Lower lobe of right lung (tissue), 2 donors: ENCODE measurements at places on chromosomes 13 and 19. TPM values are rescaled to one million over a fixed set of nuclear protein-coding genes. Genes with fewer than 3 reads are reported as not detected.

ZNF699 gene
- 9.0 TPM for total RNA-seq

ZDHHC20 gene
- total RNA-seq, result 82.0 TPM

CYP2S1 gene
- 11.0 TPM for total RNA-seq

DNA sequence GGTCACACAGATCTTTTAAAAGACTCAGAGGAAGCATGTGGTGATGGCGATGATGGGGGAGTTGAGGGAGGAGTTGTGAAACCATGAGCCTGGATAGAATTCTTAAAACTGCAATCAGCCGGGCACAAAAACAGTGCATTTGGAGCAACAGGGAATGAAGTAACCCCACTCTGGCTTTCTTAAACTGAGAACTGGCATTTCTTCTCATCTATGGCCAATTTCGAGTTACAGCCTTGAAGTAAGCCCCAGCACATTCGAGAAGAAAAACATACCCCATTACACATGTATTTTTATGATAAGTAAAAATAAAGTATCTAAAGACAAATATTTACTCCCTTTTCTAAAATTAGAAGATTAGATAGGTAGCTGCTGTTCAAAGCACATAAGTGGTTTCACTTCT lies 70.1 kb downstream of the DCLK1 start:
- no peak for DNase-seq

- DNase-seq, result no peak
Observed at GRCh38 chr13:111664696-111665095, 344.3 kb downstream of the TEX29 start.

DNA sequence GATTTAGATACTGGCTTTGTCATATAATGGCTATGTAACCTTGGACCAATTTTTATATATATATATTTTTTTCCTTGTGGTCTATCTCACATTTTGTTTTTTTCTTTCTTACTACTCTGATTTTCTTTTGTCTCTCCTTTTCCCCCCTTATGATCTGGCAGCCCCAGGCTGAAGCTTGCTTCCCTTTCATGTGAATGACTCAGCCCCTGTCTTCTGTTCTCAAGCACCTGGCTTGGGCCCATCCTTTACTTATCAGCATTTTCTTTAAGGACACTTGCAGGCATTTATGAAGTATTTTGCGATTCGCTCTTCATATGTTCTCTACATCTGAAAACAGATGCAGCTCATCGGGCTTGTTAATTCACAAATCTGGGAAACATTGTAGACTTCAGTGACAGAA lies 163.6 kb downstream of the SPRY2 start:
- no peak for DNase-seq
